ENCODE measurements at places on chromosomes 7 and 10.

DNA sequence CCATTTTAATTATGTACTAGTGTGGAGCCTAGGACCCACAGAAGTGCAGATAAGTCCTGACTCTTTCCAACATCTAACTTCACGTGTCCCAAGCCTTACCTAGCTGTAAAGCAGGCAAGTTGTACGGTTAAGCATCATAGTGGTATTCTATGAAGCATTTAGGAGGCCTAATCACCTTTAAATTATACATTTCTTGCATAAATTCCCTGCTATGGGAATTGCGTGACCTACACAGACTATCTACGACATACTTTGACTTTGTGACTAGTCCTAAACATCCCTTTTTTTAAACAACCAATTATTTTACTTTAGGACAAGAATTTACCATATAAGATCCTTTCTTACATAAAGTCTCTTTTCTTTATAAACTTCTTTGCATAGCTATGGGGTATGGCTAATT lies 37.7 kb upstream of the LRGUK start:
- DNase-seq = no peak

DNA sequence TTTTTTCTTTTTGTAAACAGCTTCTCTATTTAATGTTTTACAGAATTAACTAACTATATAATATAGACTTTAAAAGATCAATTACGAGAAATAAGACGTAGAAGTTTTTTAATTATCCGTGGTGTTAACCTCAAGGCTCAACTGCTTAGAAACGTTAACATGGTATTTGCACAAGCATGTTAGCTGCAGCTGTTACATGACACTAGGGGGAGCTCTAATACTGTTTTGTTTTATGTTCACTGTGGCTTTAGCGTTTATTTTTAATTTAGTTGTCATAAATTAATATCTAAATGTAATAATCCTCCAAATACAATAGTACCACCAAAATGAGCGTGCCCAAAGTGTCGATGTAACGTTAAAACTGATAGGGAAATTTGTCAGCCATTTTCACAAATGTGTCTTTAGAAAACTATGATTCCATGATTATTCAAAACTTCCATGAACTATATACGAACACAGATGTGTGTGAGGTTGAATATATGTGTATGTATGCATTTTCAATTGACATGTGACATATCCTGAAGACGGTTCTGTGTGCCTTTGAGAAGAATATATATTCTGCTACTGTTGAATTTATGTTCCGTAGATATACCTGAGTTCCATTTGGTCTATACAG lies 828.8 kb upstream of the MBL2 start:
- no peak for DNase-seq

DNA sequence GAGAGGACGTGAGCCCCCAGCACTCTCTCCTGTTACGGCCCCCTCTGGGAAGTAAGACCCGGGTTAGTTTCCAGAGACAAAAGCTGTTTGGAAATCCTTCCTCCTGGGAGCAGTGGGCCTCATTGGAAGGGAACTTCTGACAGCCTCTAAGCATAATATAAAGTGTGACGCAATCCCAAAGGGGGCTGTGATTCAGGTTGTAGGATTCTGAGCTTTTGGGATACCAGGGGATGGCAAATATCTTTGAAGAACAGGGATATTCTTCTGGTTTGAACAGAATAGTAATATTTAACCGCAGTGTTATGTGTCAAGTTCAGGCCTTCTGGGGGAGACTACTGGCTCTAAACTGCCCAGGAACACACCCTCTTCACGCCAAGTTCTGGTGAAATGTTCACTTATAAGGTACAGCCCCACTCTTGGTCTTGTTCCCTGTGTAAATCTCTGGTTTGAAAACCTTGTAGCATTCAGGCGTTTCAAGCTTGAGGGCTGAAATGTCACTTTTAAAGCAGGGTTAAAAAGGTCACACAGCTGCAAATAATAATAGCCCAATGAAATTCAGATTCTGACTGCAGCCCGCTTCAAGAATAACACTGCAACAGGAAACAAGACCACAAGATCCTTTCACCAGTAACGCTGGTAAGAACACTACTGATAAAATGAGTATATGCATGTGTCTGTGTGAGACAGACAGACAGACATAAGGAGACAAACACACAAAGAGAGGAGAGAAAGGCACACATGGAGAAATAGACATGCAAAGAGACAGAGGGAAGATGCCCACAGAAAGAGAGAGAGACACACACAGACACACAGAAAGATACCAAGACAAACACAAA lies 69.0 kb downstream of the CREB5 start:
- DNase-seq = no peak

GRCh38 chr10:128551475-128551874 lies 425.3 kb upstream of the MKI67 start:
- no peak for DNase-seq

- DNase-seq = no peak
These were observed 12.1 kb upstream of the CCNY start for GRCh38 chr10:35324196-35324595.

DNA sequence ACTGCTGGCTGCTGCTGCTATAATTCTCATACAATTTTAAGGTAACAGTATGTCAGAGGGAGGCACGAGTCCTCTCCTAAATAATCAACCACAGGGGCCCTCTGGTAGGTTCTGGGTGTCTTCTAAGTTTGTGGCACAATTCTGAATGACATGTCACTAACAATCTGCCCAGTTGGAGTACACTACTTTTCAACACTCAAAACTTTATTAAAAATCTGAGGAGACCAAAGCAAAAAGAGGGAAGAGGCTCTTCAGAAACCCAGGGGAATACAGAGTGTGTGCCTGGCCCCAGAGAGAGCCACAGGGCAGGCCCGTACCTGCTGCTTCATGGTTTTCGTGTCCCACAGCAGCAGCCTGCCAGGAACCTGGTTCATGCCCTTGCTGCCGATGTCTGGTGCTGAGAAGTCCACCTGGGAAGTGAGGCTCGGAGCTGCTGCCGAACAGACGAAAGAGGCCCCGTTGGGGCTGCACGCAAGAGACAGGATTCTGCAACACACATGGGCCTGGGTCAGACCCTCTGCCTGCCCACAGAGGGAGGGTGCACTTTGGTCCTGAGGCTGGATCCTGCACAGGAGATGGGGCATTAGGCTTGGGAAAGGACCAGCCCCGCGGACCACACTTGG lies 18.3 kb downstream of the WDR91 start:
- no peak for DNase-seq

DNA sequence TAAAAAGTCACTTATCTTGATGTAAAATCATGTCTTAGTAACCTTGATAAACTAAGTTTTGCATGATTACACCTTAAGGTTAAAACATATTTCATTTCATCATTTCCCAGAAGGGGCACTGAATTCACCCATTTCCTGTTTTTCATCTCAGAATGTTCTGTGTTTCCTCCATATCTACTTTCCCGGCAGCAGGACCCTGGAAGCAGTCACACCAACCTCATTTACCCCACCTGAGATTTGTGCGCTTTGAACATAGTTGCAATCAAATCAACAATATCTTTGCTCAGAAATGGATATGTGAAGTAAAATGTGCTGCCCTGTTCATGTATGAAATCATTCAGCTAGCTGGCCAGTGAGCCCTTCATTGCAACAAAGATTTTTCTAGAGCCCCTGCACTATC lies 46.8 kb downstream of the IKZF1 start:
- no peak for DNase-seq

DNA sequence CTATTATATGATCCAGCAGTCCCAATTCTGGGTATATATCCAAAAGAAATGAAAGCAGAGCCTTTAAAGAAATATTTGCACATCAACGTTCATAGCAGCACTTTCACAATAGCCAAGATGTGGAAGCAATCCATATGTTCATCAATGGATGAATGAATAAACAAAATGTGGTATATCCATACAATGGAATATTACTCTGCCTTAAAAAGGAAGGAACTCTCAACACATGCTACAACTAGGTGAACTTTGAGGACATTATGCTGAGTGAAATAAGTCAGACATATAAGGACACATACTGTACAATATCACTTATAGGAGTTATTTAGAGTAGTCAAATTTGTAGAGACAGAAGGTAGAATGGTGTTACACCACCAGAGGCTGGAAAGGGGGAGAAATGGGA lies 28.0 kb upstream of the ADRB1 start:
- DNase-seq = no peak

DNA sequence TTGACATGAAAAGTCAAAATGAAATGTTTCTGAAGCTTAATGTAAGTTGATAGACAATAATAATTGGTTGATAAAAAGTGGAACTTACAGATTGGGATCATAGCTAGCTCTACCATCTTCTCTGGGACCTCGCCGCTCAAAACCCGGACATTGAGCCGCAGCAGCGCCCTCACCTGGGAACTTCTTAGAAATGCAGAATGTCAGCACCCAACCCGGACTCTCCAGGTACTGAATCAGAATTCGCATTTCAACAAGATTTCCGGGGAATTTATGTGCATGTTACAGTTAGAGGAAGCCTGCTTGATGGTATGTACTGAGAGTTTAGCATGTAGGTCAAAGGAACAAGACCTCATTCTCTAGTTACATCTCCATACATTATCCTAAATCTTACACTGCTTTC lies 36.7 kb upstream of the ABLIM1 start:
- peak; percentile 39 for DNase-seq

GRCh38 chr7:113805976-113806375 lies 112.8 kb downstream of the PPP1R3A start:
- DNase-seq = no peak

DNA sequence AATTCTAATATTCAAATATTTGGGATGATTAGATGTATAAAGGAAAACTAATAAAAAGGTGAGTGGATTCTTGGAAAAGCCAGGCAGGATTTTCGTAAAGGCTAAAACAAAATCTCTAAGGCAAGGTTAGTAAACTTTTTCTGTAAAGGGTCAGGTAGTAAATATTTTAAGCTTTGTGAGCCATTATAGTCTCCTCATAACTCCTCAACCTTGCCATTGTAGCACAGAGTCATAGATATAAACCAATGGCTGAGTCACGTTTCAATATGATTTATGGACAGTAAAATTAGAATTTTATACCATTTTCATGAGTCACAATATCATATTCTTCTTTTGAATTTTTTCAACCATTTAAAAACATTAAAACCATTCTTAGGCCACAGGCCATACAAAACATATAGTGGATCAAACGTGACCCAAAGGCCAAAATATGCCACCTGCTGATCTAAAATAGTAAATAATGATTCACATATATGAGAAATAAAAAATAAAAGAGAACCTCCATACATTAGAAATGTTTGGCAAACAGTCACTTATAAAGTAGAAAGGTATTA lies 651.8 kb upstream of the LRRTM3 start:
- no peak for DNase-seq

DNA sequence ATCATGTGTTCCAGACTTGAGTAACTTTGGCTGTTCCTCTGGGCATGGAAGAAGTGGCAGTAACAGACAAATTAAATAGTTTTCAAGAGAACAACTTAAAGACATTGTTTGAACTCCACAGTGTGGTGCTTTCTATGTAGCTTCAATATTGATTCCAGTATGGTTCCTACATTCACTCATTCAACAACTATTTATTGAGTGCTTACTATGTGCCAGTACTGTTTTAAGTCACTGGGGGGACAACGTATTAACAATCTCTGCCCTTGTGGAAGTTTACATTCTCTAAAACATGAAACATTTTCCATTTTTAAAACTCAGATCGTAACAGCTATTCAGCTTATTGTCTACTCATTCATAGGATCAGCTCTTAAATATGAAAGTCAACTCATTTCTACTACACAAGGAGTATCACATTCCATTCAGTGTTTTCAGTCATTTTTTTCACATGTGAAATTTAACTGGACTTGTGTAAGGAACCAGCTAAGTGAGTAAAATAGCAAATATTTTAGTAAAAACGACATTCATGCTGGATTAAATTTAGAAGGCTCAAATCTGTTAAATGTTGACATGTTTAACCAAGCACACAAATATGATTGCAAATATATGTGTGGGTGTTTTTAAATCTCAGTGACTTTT lies 13.6 kb upstream of the CUBN start:
- no peak for DNase-seq

DNA sequence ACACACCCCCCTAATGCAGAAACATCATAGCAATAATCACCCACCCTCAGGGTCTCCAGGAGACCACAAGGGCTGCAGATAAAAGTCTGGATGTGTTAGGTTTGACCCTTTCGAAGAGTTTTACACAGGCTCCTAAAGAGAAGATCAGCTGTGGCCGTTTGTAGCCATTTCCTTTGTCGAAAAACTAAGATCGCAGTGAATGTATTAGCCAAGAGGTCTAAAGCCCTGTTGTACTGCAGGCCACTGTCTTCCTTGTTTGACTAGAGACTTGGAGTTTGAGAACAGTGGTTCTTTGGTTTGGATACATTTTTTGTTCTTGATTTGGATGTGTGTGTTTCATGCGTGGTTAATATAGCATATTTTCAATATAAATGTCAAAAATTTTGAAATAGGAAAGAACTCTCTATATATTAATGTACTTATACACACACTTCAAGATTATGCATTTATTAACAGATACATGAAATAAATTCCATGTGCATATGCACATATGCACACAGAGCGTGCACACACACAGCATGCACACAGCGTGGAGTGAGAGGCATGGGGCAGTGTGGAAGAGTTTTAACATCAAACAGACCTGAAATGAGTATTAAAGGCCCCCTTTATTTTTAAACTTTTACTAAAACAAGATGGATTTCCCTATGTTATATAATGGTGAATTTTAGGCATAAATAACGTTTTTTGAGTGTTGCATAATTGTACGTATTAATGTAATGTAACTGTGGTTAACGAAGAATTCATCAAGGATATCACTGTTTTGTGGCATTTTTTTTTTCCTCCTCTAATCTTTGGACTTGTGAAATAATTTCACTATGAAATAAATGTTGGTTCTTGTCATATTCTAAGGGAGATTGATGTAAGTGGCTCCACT lies 2.2 kb downstream of the IKZF1 start:
- DNase-seq = peak; percentile 55

- no peak for DNase-seq
These were observed 219.1 kb downstream of the GFRA1 start for GRCh38 chr10:116053910-116054309.

GRCh38 chr7:117096942-117097341 lies 143.6 kb downstream of the ST7 start:
- DNase-seq = no peak

- no peak for DNase-seq
These were observed 101.0 kb downstream of the SMURF1 start for GRCh38 chr7:99042957-99043356.

DNA sequence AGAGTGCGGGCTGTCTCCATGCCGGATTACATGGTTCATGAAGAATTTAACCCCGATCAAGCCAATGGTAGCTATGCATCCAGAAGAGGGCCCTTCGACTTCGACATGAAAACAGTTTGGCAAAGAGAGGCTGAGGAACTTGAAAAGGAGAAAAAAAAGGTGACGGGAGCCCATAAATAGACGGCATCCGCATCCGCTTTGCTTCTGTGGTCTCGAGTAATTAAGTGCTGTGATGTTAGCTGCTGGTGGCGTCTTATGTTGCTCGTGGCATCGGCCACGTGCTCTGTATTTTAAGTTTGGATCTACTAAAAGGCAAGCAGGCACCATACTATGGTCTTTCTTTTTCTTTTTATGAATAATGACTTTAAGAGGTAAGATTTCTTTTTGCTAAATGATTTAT lies 11.1 kb downstream of the C7orf57 start:
- peak; percentile 55 for DNase-seq

- DNase-seq = no peak
These were observed 939 bp upstream of the VAX1 start for GRCh38 chr10:117138838-117139580.

- no peak for DNase-seq
These were observed 85.8 kb downstream of the CTNNA3 start for GRCh38 chr10:67609996-67610793.
